ENCODE measurements at places on chromosomes 13 and 19.

DNA sequence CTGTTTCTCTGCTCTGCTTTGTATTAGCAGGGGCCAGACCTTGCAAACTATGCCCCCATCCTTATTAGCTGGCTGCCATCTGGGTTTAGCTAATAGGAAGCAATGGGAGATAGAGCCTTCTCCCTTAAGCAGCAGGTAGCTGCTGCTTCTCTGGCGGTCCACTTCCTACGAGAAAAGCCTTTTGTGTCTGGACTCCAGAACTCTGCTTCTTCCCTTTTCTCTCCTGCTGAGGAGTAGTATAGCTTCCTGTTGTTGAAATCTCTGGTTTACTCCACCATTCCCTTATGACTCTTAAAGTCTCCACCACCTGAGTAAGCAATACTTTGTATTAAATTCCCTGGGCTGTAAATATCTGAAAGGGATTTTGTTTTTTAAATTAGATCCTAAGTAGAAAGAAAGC is 147.1 kb downstream of the DNAJC15 start:
- no peak for DNase-seq

DNA sequence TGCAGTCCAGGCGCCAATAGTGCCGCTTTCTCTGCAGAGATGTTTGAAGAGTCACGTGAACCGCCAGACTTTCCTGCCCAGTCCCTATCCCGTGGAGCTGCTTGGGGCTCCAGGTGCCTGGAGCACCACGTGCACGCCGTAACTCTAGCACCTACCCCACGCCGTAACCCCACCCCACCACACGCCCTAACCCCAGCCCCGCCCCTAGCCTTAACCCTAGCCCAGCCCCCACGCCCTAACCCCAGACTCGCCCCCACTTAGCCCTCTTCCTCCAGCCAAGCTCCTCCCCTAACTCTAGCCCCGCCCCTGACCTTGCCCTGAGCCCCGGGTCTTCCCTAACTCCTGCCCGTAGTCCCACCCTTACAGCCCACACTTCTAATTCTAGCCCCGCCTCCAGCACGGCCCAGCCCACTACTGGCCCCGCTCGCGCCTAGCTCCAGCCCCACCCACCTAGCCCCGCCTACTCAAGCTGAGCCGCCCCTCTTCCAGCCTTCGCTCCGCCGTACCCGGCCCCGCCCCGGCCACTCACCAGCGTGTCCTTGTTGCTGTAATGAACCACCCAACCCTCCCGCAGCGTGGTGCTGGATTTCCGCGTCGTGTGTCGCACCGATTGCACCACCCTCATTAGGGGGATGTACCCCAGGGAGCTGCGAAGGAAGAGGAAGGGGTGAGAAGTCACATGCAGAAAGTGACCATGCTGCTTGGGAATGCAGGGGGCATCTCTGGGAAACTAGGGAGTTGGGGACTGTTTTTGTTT is 19.5 kb downstream of the PRKD2 start:
- peak; percentile 97 for DNase-seq

- no peak for DNase-seq
Observed at GRCh38 chr19:17997969-17998826, 9.8 kb upstream of the ARRDC2 start.

- no peak for DNase-seq
Observed at GRCh38 chr19:35344511-35345031, 3.1 kb upstream of the FFAR1 start.

- DNase-seq: no peak
Observed at GRCh38 chr19:54429176-54429495, 13.9 kb downstream of the TTYH1 start.

GRCh38 chr19:30450100-30450499 is 77.9 kb downstream of the ZNF536 start:
- peak; percentile 30 for DNase-seq

GRCh38 chr13:110152351-110152750 is 154.6 kb downstream of the COL4A1 start:
- DNase-seq: no peak

GRCh38 chr13:22114630-22115311 is 443.9 kb downstream of the FGF9 start:
- no peak for DNase-seq

DNA sequence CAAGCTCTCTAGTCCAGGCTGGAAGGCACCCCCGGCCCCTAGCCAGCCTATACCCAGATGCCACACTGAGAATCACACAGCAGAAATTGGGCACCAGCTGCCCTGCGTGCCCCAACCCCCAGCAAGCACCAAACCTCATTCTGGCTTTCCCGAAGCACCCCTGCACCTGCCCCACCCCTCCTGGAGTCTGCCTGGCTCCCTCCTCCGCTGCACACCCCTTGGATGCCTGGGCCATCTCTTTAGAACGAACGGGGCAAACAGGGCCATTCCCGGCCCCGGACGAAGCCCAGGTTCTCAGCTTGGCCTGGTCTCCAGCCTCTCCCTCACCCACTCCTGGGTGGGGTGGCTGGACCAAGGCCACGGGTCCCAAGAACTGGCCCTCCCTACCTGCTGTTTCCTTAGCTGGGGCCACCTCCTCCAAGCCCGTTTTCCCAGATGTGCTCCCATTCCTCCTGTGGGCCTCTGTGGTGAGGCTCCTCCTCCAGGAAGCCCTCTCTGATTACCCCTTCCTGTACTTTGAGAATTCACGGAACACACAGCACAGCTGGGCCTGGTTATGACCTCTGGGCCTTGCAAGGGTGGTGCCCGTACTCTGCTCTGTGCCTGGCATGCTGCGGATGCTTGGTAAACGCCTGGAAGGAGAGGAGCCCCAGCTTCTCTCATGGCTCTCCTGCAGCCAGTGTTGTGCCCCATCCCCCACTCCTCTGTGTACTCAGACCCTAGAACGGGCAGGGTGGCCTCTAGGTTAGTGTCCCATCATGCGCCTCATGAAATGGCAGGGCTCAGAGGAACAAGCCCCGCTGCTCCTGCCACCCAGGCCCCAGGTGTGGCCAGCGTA is 21.4 kb downstream of the CEBPG start:
- no peak for DNase-seq

GRCh38 chr19:45349126-45349415 is 8.5 kb downstream of the KLC3 start:
- no peak for DNase-seq

DNA sequence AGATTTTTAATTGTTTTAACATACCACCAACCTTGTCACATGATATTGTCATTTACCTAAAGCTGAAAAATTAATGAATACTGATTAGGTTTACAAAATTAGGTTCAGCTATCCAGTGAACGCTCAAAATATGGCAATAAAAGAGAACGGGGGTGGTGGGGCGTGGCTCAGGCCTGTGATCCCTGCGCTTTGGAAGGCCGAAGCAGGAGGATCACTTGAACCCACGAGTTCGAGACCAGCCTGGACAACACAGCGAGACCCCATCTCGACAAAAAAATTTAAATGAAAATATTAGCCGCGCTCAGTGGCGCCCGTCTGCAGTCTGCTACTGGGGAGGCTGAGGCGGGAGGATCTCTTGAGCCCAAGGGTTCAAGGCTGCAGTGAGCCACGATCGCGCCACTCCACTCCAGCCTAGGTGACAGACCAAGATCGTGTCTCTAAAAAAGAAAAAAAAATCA is 516 bp upstream of the FAM32A start:
- no peak for DNase-seq

DNA sequence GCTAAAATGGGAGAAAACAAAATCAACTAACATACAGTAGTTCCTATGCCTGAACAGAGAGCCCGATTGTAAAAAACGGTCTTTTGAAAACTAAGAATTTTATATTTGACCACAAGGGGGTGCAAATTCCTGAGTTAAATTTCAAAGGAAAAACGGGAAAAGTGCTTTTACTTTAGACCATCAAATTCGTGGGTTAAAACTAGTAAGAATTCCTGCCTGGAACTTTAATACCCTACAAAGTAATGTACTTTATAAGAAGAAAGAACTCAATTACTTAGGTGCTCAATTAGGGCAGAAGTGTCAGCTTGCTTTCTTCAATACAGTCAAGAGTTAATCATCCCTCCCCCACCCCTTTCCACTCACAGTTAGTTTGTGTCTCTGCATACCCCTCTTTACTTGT is 69.8 kb downstream of the KCNRG start:
- no peak for DNase-seq

- DNase-seq: no peak
Observed at GRCh38 chr13:59982631-59983382, 180.9 kb downstream of the DIAPH3 start.

GRCh38 chr13:103164251-103164650 is 98.0 kb upstream of the SLC10A2 start:
- DNase-seq: no peak

GRCh38 chr13:97353927-97354675 is 79.9 kb upstream of the RAP2A start:
- no peak for DNase-seq

DNA sequence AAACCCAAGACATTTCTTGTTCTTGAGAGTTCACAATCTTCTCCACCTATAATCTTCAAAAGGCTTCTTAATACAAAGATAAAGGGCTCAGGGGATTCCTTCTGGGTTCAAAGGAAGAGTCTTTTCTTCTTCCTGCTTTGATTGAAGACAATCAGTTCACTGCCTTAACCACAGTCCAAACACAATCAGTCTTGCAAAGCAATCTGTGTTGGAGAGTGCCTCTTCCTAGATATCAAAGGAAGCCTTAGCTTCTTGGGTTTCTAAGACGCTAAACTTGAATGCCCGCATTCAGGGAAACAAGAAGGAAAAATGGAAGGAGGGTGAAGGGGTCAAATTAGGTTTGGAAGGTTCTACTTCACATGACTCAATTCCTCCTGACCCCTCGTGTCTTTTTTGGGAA is 27.2 kb downstream of the RANBP3 start:
- no peak for DNase-seq

DNA sequence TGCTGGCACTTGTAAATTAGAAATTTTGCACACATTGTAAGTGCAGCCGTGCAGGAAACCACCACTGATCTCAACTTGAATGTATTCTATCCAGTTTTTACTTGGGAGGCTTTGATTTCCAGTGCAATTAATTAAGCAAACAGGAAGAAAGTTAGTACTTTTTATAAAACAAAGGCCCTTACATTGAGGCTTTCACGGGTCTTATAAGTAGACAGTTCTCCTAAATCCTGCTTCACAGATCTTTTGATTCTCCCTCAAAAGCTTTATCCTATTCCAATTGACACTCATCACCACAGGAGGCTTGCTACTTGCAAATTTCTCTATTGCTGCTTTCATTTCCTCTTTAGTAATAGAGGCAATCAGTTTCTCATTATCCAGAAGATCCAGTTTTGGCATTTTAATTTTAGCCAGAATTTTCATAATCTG is 90.1 kb downstream of the ERCC5 start:
- DNase-seq: no peak

DNA sequence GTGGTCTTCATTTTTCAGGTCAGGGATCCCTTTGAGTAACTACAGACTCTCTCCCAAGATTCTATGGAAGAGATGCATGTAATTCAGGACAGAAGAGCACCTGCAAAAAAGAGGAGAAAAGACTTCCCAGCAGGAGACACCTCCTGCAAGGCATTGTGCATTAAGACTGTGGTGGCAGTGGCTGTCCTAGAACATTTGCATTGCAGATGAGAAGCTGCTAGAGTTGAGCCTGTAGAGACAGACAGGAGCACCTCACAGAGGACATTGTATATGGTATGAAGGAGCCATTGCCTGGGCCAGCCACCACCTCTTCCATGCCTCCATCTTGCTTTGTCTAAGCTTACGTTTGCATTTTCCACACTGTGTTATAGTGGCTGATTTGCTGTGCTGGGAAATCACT is 11.2 kb upstream of the MYO16 start:
- no peak for DNase-seq

GRCh38 chr13:24630851-24631620 is 49.2 kb upstream of the ATP12A start:
- DNase-seq: no peak

GRCh38 chr13:113063091-113063491 is 42.5 kb upstream of the F7 start:
- no peak for DNase-seq

- DNase-seq: peak; percentile 98
Observed at GRCh38 chr19:48614436-48615230, at the start of gene FAM83E. Gene FAM83E, minus strand, starts transcription at chr19:48615076. Its CDS starts 1,704 bp downstream, at chr19:48613372.

DNA sequence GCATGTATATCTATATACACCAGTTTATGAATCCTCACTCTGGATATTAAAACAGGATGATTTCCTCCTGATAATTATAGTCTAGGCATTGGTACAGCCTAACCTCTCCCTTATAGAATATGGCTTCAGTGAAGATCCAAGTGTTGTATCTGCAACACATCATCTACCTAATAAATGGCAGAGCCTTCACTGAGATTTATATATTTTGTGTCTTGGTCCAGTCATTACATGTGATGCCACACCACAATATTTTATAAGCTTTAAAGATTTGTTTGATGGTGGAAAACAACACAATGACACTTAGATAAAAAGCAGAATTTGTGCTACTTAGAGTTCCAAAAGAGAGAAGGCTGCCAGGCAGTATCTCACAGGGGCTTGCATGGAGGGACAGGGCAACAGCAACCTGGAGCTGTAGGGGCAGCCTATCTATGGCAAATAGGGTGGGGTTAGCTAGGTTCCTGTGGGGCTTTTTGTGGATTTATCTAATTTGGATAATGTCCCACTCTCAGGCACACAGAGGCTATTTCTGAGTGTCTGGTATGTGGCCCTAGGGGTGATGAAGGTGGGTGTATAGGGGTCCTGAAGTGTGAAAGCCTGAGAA is 1736.7 kb upstream of the PRR20A start:
- DNase-seq: no peak

DNA sequence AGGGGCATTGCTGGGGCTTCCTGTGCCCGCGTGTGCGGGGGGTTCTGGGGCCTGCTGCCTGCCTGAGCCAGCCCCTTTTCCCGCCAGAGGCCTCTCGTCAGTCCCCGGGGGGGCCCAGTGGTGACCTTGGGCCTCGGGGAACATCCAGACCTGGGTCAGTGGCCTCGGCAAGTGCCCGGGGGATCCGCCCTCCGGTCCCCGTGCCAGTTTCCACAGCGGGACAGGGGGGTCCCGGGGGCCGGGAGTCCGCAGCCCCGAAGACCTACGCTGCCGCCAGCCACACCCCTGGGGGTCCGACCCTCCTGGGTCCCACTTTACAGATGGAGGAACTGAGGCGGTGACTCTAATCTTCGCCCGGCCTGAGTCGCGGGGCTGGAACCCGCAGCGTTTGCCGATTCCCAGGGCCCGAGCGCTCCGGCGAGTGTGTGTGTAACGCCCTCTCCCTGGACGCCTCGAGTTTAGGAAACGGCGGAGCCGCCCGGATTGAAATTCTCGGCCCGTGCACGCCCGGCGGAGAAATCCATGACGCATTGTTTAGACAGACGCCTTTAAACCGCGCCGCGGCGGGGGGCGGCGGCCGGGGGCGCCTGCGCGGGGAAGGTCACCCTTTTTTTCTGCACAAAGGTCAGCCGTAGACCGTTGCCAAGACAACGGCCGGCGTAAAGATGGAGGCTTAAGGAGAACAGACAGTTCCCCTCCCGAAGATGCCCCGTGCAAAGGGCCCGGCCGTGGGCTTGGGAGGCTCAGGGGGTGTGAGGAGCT is 39.3 kb downstream of the EFNA2 start:
- peak; percentile 61 for DNase-seq
